MM.1S (cell line): ENCODE measurements at places on chromosomes 12 and 14.
A peak's percentile ranks its signal among the peaks of the same experiment; 100 is the strongest.

GRCh38 chr14:30834353-30834752 lies 40.0 kb upstream of the COCH start:
- H3K36me3 ChIP-seq = no peaks in the 10 kb centered on the region
- no peak for DNase-seq
- no peaks in the 10 kb centered on the region for H3K4me1 ChIP-seq

DNA sequence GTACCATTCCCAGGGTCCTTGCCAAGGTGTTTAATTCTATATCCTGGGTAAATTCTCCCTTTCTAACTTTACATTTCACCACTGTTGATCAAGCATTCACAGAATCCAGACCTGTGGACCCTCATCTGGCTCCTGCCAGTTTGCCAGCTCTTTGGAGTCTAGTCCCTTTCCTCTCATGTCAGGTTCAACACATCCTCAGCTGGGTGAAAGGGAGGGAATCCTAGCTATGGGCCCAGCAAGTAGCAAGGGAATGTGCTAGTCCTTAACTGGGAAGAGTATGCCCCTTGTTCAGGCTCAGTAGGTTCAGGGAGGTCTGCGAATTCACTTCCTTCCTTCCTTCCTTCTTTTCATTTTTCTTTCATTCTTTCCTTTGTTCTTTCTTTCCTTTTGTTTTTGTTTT lies 38.2 kb upstream of the HMGA2 start:
- H3K4me3 ChIP-seq = no peak overlapping the region
- H3K36me3 ChIP-seq = no peaks in the 10 kb centered on the region
- no peak for DNase-seq
- H3K4me1 ChIP-seq = no peaks in the 10 kb centered on the region
- no peak overlapping the region for H3K27ac ChIP-seq
- no peaks in the 10 kb centered on the region for H3K27me3 ChIP-seq

- no peak overlapping the region for H3K27ac ChIP-seq
- no peaks in the 10 kb centered on the region for H3K4me1 ChIP-seq
- no peaks in the 10 kb centered on the region for H3K36me3 ChIP-seq
- H3K27me3 ChIP-seq = no peaks in the 10 kb centered on the region
- no peak for DNase-seq
- H3K4me3 ChIP-seq = no peak overlapping the region
Measured at GRCh38 chr12:92759634-92760268, 57.0 kb downstream of the PLEKHG7 start.

DNA sequence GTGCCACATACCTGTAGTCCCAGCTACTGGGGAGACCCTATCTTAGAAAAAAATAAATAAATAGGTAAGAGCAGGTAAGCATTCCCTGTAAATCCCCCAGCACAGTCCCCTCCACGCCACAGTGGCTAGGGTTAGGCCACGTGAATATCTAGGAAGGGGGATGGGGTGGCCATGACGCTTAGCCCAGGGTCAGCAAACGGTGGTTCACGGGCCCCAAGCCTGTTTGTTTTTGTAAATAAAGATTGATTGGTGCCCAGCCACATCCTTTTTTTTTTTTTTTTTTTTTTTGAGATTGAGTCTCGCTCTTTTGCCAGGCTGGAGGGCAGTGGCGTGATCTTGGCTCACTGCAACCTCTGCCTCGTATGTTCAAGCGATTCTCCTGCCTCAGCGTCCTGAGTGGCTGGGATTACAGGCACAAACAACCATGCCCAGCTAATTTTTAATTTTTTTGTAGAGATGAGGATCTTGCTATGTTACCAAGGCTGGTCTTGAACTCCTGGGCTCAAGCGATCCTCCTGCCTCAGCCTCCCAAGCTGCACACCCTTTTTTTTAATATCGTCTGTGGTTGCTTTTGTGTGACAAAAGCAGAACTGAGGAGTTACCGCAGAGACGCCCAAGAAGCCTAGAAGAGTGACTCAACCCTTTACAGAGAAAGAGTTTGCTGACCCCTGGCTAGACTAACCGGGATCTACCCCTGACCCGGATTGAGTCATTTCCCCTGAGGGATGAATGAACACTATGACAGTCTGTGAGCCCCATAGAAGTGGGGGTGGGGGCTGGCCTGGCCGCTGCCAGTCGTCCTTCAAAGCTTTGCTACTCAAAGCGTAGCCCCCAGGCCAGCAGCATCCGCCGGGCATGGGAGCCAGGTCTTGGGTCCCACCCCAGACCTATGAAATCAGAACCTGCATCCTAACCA lies 113.7 kb upstream of the NCOR2 start:
- H3K4me3 ChIP-seq = no peak overlapping the region
- H3K4me1 ChIP-seq = no peaks in the 10 kb centered on the region
- no peaks in the 10 kb centered on the region for H3K36me3 ChIP-seq
- no peak for DNase-seq
- H3K27me3 ChIP-seq = no peaks in the 10 kb centered on the region

DNA sequence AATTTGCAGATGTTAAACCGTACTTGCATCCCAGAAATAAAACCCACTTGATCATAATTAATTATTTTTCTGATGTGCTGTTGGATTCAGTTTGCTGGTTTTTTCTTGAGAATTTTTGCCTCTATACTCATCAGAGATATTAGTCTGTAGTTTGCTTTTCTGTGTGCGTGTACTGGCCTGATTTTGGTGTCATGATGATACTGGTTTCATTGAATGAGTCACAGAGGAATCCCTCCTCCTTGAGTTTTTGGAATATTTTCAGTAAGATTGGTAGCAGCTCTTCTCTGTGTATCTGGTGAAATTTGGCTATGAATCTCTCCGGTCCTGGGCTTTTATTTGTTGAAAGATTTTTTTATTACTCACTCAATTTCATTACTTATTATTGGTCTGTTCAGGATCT lies 100.4 kb upstream of the PMCH start:
- no peak overlapping the region for H3K27ac ChIP-seq
- H3K4me3 ChIP-seq = no peak overlapping the region
- DNase-seq = no peak
- H3K4me1 ChIP-seq = peaks cover 17% of the 10 kb centered on the region

DNA sequence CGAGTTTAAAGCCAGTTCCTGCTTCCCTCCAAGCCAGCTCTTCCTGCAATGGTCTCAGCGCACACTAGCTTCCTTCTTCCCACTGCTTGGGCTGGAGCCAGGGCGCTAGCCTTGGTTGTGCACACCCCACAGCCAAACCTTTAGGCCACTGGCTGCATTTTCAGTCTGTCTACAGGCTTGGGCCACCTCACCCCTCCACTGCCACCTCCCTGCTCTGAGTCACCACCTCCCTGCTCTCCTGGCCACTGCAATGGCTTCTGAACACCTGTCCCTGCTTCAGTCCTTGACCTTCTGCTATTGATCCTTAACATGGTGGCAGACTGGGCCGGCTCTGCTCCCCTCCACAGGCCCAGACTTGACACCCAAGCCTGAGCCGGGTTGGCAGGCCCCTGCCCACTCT lies 151.1 kb downstream of the RBM19 start:
- no peak for DNase-seq
- H3K4me3 ChIP-seq = no peak overlapping the region
- H3K27ac ChIP-seq = no peak overlapping the region
- H3K36me3 ChIP-seq = no peaks in the 10 kb centered on the region
- H3K4me1 ChIP-seq = no peaks in the 10 kb centered on the region

DNA sequence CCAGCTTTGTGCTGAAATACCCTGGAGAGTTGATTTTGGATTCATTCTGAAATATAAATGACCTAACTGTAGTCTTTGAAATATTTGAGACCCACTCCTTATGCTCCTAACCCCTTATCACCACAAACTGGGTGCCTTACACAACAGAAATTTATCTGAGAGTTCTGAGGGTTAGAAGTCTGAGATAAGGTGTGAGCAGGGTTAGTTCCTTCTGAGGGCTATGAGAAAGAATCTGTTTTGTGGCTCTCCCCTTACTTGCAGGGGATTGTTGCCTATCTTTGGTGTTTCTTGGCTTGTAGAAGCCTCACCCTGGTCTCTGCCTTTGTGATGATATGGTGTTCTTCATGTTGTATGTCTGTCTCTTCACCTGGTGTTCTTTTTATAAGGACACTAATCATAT lies 91.7 kb downstream of the DERA start:
- no peak overlapping the region for H3K27ac ChIP-seq
- no peaks in the 10 kb centered on the region for H3K27me3 ChIP-seq
- no peak overlapping the region for H3K4me3 ChIP-seq
- no peak for DNase-seq
- no peaks in the 10 kb centered on the region for H3K4me1 ChIP-seq
- H3K36me3 ChIP-seq = no peaks in the 10 kb centered on the region

GRCh38 chr14:104665657-104666522 lies 23.5 kb upstream of the INF2 start:
- no peak overlapping the region for H3K4me3 ChIP-seq
- no peak for DNase-seq
- no peak overlapping the region for H3K27ac ChIP-seq
- no peaks in the 10 kb centered on the region for H3K4me1 ChIP-seq
- peaks cover 40% of the 10 kb centered on the region for H3K27me3 ChIP-seq
- H3K36me3 ChIP-seq = no peaks in the 10 kb centered on the region

- no peaks in the 10 kb centered on the region for H3K27me3 ChIP-seq
- peak overlapping the region; percentile 71 for H3K27ac ChIP-seq
- no peaks in the 10 kb centered on the region for H3K36me3 ChIP-seq
- DNase-seq = peak; percentile 68
- peak overlapping the region; percentile 78 for H3K4me3 ChIP-seq
Measured at GRCh38 chr12:64221651-64222008, 466 bp downstream of the KICS2 start.

DNA sequence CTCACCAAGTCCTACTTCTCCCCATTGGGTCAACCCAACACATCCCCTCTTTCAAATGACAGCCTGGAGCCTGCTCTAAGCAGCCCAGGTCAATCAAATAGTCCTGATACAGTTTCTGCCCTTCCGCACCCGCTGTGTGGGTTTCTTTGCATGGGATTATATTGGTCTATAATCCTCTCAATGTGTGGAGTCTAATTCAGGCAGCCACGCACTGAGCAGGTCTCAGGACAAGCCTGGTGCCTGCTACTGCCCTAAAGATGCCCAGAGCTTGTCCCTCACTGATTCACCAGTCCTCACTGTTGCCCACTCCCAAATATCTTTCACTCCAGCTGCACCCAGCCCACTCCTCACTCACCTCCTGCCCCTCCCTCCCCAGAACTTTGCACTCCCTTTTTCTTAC lies 16.4 kb downstream of the ACTN1 start:
- no peaks in the 10 kb centered on the region for H3K4me1 ChIP-seq
- no peaks in the 10 kb centered on the region for H3K36me3 ChIP-seq
- H3K27me3 ChIP-seq = no peaks in the 10 kb centered on the region
- no peak overlapping the region for H3K27ac ChIP-seq

DNA sequence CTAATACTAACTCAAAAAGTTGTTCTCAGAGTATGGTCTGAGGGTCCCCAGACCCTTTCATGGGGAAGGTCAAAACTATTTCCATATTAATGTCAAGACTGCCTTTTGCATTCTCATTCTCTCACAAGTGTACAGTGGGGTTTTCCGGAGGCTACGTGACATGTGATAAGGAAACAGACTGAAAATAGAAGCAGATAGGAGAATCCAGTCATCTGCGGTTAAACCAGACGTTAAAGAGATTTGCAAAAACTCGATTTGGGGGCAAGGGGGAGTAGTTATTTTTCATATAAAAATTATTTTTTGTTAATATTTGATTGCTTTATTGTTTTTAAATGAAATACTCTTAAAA lies 1.0 kb upstream of the NAP1L1 start:
- H3K27me3 ChIP-seq = no peaks in the 10 kb centered on the region
- no peaks in the 10 kb centered on the region for H3K36me3 ChIP-seq
- DNase-seq = peak; percentile 19

DNA sequence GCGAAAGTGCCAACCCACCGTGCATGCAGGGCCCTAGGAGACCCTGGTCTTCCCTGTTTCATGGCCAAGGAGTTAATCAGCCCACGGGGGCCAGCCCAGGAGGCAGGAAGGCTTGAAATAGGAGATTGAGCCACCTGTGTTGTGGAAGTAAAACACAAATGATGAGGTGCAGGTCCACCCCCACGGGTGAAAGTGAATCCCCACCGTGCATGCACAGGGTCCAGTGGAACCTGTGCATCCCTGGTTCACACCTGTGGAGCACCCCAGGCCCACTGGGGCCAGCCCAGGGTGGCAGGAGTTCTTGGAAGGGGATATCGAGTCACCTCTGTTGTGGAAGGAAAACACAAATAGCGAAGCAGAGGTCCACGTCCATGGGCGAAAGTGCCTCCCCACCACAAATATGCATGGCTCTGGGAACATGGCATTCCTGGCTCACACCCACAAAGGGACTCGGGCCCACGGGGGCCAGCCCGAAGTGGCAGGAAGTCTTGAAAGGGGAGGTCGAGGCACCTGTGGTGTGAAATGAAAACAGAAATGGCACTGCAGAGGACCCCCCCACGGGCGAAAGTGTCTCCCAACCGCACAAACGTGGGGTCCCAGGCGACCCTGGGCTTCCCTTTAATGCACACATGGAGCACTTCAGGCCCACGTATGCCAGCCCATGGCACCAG lies 381.5 kb downstream of the ALG10 start:
- no peaks in the 10 kb centered on the region for H3K4me1 ChIP-seq
- no peaks in the 10 kb centered on the region for H3K27me3 ChIP-seq
- no peak overlapping the region for H3K27ac ChIP-seq
- H3K4me3 ChIP-seq = no peak overlapping the region
- no peak for DNase-seq

- no peaks in the 10 kb centered on the region for H3K4me1 ChIP-seq
- H3K36me3 ChIP-seq = no peaks in the 10 kb centered on the region
- DNase-seq = no peak
- no peak overlapping the region for H3K4me3 ChIP-seq
- no peaks in the 10 kb centered on the region for H3K27me3 ChIP-seq
- no peak overlapping the region for H3K27ac ChIP-seq
Measured at GRCh38 chr12:74043343-74043742, 494.3 kb upstream of the ATXN7L3B start.

DNA sequence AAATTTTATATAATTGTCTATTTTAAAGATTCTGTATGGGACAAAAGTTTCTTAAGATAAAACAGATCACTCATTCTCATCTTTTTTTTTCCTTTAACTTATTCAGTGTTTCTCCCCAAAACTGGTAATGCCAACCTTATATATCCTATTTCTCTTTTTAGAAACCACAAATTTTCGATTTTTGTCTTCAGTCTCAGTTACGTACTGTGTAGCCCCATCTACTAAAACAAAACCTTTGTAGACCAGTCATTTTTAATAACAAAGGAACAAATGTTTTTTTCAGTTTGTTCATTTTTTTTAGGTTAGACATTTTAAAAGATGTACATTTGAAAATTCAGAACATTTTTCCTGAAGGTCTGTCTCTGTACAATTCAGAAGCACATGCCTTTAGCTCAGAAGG lies 18.2 kb downstream of the PNMA1 start:
- no peak overlapping the region for H3K4me3 ChIP-seq
- no peaks in the 10 kb centered on the region for H3K27me3 ChIP-seq
- no peaks in the 10 kb centered on the region for H3K36me3 ChIP-seq
- no peak for DNase-seq

- no peak overlapping the region for H3K27ac ChIP-seq
- H3K4me3 ChIP-seq = no peak overlapping the region
- no peak for DNase-seq
- no peaks in the 10 kb centered on the region for H3K4me1 ChIP-seq
- no peaks in the 10 kb centered on the region for H3K27me3 ChIP-seq
- no peaks in the 10 kb centered on the region for H3K36me3 ChIP-seq
Measured at GRCh38 chr14:26917086-26917485, 319.3 kb upstream of the NOVA1 start.

- H3K4me3 ChIP-seq = peak overlapping the region; percentile 92
- no peak for DNase-seq
- H3K4me1 ChIP-seq = peaks cover 5% of the 10 kb centered on the region
- H3K27ac ChIP-seq = no peak overlapping the region
- H3K36me3 ChIP-seq = no peaks in the 10 kb centered on the region
- H3K27me3 ChIP-seq = no peaks in the 10 kb centered on the region
Measured at GRCh38 chr12:106957583-106957982, 1.9 kb downstream of the TMEM263 start.

- H3K27ac ChIP-seq = no peak overlapping the region
- no peak for DNase-seq
- H3K36me3 ChIP-seq = no peaks in the 10 kb centered on the region
- H3K27me3 ChIP-seq = no peaks in the 10 kb centered on the region
- peaks cover 8% of the 10 kb centered on the region for H3K4me1 ChIP-seq
Measured at GRCh38 chr12:109883461-109883860, 3.1 kb upstream of the GLTP start.
